WTC11 (cell line): ENCODE measurements at places on chromosomes 7 and 10. TPM values are rescaled to one million over a fixed set of nuclear protein-coding genes. Genes with fewer than 3 reads are reported as not detected.

Gene EXOSC1
- 48.4 to 53.7 TPM (median 50.0 TPM) in 3 replicates for total RNA-seq

Gene GIMAP4
- total RNA-seq, result 0.28 to 0.39 TPM (median 0.30 TPM) in 3 replicates

Gene KLF14
- total RNA-seq, result not detected in 3 replicates

Gene IRF5
- 0.66 to 0.71 TPM (median 0.69 TPM) in 3 replicates for total RNA-seq

Gene CEP55
- total RNA-seq, result 15.7 to 17.3 TPM (median 15.8 TPM) in 3 replicates

Gene CALML5
- total RNA-seq, result 0.23 TPM in 1 of 3 replicates, not detected in the others

Gene RPP30
- 50.3 to 56.4 TPM (median 53.0 TPM) in 3 replicates for total RNA-seq

Gene WNT16
- total RNA-seq, result 0.21 to 0.53 TPM (median 0.33 TPM) in 3 replicates

Gene CALCR
- 0.81 to 1.3 TPM (median 1.2 TPM) in 3 replicates for total RNA-seq

Gene TPK1
- 2.7 to 3.6 TPM (median 2.7 TPM) in 3 replicates for total RNA-seq

DNA sequence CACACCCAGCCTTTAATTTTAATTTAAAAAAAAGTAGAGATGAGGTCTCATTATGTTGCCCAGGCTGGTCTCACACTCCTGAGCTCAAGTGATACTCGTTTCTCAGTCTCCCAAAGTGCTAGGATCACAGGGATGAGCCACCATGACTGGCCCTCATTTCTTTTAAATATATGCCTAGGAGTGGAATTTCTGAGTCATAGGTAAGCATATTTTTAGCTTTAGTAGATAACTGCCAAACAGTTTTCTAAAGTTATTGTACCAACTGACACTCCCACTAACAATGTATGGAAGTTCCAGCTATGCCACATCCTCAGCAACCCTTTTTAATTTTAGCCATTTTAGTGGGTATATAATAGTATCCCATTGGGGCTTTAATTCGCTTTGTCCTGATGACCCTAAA is 13.8 kb upstream of the PPIF start:
- DNase-seq, result no peak

- DNase-seq, result no peak
Observed at GRCh38 chr10:75239096-75239790, 3.5 kb upstream of the COMTD1 start.

DNA sequence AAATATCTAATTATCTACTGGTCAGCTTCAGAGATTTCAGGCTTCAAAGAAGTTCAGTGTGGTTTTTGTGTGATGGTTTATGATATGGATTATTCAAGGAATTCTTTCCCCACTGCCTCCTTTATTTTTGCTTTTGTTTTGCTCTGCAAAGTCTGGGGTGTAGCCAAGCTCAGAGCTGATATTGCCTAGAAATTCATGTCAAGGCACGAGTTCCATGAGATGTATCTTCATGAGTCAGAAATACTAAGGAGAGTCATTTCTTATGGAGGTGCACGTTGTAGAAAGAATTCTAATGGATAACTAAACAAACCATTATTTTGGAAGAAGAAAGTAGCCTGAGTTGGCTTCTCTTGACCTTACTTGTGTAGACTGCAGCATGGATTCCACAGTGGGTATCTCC is 37.4 kb downstream of the VIM start:
- DNase-seq, result no peak

DNA sequence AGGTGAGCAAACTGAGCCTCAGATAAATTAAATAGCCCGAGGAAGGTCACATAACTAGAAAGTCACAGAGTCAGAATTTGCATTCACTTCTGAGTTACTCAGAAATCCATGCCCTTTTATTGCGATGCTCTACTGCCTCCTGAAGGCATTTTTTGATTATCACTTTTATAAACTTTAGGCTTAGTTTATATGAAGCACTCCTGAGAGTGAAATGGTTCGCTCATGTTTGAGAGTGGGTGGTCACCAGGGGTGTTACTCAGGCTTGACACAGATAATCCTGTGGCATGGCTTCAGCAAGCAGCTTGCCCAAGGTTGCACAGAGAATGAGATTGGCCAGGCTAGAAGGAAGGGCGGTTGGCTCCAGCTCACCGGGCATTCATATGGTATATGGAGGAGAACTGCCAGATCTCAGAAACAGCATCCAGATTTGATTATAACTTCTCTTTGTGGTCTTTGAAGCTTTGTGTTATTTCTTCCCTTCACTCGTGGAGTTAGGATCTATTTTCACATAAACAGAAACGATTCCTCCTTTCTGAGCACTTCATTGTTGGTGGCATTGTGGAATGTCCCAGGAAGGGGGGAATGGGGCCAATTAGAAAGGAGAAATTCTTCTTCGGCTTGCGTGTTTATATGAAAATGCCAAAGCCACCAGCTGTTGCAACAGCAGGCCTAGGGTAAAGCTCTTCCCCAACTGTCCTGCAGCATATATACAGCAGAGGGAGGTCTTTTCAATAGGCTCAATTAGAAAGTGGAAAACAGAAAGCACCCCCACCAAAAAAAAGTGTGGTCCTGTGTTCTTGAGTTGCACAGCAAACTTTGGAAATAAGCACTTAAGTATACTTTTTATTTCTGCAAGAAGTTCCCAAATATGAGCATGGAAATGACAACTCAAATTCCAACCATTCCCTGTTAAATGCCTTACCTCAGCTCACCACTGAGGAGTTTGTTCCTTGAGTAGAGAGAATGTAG is 628.8 kb downstream of the SUGCT start:
- no peak for DNase-seq

- no peak for DNase-seq
Observed at GRCh38 chr10:15954188-15954587, 93.9 kb upstream of the MINDY3 start.

- no peak for DNase-seq
Observed at GRCh38 chr7:7553386-7553785, 13.3 kb upstream of the MIOS start.

- peak; percentile 89 for DNase-seq
Observed at GRCh38 chr7:27143023-27143949, at the start of gene HOXA5. TSS of gene HOXA5 (minus strand) at chr7:27143681. CDS start at chr7:27143607, 74 bp downstream.

DNA sequence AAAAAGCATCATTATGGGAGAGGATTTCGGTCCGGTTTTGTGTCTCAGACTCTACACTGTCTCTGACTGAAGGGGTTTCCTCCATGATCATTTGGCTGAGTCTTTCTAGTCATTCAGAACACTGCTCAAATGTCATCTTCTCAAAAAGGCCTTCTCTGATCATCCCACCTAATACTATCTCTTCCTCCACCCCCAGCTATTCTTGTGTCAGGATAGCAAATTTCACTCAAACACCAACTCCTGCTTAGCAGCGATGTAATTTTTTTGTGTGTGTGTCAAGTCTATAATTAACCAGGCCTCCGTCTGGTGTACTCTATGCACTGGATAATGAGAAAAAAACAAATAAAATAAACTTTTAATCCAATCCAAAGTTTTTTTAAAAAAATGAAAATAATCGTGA is 200.4 kb downstream of the KCND2 start:
- no peak for DNase-seq

DNA sequence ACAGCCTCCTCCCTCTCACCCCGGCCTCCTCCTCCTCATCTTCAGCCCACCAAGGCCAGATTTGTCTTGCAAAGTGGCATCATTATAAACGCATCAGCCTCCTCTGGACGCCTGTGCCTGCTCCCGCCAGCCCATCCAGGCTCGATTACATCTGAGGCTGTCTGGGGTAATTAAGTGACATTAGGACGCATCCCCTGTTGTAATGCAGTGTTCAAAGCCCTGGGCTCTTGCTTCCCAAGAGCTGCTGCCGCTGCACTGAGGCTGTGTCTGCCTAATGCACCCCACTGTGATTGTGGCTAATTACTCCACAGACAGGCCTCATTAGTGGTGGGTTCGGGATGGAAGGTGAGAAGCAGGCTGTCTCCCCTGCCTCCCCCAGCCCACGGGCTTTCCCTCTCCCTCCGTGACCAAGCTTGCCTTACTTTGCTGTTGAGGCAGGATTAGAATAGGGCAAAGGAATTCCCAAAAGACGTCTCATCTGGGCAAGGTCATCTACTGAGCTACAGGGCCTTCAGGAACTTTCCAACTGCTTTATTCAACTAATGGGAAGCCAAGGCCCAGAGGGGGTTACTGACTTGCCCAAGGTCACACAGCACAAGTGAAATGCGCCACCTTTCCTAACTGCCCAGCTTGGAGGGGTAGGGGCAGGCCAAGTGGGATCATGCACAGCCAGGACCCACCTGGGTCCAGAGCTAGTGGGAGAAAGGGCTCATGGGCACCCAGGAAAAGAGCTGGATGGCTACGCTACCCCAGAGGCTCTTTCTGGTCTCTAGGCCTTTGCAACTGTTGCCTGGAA is 66.2 kb upstream of the PCBD1 start:
- DNase-seq, result no peak

DNA sequence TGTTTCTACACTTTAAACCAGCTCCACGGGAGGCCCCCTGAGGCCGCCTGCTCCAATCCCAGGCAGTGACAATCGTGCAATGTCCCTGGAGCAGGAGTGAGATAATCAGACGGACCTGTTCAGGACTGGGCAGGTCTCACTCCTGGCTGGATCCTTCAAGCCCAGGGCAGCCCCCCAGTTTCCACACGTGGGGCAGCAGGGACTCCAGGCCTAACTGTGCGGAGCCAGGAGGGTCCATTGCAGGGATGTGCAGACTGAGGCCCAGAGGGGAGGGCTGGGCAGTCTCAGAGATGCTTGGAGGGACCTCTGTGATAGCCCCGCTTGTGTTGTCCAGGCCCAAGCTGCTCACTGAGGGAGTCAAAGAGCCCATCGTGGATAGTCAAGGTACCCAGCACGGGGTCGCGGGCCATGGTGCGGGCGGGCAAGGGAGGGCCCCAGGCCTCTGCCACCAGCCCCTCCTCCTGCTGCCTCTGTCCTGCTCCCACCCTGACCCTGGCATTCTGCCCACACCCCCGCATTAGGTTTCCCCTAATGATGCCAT is 110.5 kb upstream of the KCTD7 start:
- DNase-seq, result no peak

- no peak for DNase-seq
Observed at GRCh38 chr7:111162692-111163091, 71.8 kb downstream of the LRRN3 start.

- DNase-seq, result no peak
Observed at GRCh38 chr7:17056491-17057142, 174.8 kb upstream of the AGR3 start.

- no peak for DNase-seq
Observed at GRCh38 chr7:121163699-121164098, 165.1 kb upstream of the WNT16 start.

- DNase-seq, result peak; percentile 3
Observed at GRCh38 chr10:1540144-1540543, 197.2 kb downstream of the ADARB2 start.

DNA sequence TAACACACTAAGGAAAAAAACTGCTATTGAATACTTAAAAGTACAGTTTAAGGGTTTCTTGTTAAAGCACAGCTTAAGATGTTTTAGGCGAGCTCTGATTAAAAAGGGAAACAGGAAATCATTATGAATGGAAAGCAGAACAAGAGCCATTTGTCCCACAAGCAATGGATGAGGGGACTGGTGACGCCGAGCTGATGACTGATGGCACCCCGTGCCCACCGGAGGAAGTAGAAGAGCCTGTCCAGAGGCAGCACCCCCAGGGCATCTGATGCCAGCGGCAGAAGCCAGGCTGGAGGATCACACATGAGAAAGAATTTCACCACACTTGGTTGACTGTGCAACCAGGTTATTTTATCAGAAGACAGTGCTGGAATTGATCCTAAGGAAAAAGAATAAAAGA is 15.0 kb upstream of the INSIG1 start:
- DNase-seq, result no peak
